IPS DF 6.9 (cell line): ENCODE measurements at places on chromosomes 2 and 18.

DNA sequence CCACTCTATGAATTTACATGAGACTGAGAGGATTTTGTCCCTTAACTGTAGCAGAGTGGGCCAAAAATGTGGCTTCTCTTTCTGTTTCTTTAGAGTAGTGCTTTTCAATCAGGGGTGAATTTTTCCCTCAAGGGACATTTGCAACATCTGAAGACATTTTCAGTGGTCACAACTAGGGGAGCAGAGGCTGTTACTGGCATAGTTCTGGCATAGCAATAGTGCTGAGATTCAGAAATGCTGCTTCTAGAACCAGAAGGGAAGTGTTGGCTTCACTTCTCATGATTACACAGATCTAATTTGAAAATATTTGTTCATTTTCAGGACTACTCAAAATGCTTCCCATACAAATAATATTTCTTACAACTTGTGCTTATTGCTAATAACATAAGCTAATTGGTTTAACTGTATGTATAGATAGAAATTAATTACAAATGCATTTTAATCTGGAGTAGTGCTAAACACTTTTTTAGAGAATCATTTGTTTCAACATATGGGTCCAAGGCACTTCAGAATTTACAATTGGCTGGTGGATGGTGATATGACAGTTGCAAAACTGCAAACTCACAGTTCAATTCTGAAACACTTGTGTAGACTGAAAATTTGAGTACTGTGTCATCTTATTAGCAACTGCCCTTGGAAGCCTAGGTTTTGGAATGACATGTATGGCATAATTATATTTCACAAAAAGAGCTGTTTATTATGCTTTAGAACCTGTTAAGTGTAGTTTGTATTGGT lies 526.7 kb downstream of the THSD7B start:
- no peak for DNase-seq

DNA sequence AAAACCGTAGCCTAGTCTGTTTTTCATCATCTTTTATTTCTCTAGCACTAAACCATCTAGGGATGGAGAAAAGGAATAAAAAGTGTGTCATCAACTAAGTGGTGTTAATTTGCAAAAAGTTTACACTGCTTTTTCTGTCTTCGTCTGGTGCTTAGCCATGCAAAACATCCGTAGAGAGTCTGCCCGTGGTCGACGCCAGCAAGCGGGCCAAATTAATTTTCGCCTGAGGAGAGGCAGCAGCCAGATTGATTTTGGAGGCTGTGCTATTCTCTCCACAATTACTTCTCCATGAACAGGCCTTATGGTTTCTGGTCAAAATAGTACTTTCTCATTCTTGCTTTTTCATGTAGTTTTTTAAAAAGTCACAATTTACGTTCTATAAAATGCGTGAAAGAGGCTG lies 46.3 kb downstream of the TNFRSF11A start:
- no peak for DNase-seq

- no peak for DNase-seq
Observed at GRCh38 chr18:24368749-24369148, 28.9 kb downstream of the OSBPL1A start.

DNA sequence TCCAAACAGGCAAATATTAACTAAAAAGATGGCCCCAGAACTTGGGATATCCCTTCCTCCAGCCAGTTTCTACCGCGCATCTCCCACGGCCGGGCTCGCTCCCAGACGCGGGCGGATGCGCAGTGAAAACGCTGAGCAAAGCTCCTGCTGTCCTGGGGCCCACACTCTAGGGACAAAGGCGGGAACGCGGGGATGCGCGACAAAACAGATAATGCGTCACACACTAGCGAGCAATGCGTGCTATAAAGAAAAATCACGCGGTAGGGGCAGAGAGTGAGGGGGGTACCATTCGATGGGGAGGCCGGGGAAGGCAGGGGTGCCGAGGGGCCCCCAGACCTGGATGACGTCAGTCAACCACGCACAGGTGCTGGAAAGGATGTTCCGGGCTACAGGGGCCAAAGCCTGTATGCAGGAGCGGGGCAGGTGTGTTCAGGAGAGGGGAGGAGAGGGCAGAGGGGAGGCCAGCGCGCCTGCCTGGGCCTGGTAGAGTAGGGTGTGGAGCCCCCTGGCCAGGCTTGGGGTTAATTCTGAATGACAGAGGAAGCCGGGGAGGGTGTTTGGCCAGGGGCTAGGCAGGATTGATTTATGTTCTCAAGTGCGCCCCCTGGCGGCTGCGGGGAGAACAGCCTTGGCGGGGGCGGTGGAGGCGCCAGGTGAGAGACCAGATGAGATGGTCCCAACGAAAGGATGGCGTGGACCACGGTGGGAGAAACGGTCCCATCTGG lies 14.9 kb upstream of the ITM2C start:
- DNase-seq: no peak

GRCh38 chr18:46264255-46264654 lies 160.1 kb downstream of the HAUS1 start:
- no peak for DNase-seq

- no peak for DNase-seq
Observed at GRCh38 chr2:19490846-19491435, 132.5 kb upstream of the OSR1 start.
